ENCODE measurements at places on chromosomes 3 and 15.

DNA sequence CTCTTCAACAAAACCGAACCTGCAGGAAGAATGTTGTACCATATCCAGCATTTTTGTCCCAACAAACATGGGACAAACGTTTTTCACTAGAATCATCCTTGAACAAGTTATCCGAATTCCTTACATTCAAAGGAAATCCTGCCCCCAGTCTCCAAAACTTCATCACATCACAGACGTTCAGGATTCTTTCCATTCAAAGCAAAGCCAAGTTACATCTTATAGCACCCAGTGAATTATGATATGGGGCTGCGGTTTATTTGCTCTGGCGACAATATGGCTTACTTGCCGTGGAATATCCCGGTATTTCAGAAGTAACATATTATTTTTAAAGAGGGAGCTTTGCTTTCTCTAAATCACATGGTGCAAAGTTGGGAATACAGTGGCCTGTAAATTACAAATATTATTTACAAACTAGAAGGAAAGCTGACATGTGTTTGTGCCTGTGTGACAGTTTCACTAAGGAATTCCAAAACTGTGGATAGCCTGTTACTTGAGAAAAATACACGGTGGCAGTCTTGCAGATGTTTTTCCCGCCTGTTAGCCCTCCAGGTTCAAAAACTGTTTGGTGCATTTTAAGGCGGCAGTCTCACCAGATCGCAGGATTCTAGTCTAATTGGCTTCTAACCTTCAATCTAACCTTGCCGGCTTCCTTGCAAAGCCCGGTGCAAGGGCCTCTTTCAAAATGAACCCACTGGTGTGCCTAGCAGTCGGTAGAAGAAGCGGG lies 736 bp upstream of the MBNL1 start:
- no peak for DNase-seq

DNA sequence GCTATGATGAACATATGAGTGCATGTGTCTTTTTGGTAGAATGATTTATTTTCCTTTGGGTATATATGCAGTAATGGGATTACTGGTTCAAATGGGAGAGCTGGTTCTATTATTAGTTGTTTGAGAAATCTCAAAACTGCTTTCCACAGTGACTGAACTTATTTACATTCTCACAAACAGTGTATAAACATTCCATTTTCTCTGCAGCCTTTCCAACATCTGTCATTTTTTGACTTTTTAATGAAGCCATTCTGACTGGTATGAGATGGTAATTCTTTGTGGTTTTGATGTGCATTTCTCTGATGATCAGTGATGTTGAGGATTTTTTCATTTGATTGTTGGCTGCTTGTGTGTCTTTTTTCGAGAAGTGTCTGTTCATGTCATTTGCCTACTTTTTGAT lies 1124.2 kb downstream of the NAALADL2 start:
- no peak for DNase-seq

DNA sequence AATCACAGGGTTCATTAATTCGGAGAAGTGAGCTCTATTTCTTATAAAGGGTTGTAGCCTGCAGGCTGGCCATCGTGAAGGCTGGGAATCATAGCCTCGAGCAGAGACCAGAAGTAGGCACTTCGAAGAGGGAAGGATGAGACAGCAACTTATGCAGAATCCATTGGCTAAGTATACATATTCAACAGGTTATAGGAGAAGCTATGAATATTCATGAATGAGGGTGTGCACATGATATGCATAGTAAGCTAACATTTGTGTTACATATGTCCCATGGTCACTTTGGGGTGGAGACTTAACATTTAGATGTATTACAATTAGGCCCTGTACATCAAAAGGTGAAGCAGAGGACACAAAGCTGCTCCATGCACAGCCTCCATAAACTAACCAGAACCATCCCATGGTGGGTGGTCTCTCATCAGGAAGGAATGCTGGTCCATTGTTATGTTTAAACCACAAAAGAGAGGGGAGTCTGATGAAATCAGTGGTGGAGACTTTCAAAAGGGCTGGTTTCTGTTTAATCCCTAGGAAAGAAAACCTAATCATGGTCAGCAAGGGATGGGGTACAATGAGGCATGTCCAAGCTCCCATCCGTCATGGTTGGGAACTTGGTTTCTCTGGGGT lies 80.8 kb upstream of the FHIT start:
- DNase-seq: no peak

GRCh38 chr3:191328962-191329653 lies at the start of gene CCDC50:
TSS of gene CCDC50 (plus strand) at chr3:191329394. CDS start at chr3:191329675, 281 bp downstream.
- DNase-seq: peak; percentile 45

DNA sequence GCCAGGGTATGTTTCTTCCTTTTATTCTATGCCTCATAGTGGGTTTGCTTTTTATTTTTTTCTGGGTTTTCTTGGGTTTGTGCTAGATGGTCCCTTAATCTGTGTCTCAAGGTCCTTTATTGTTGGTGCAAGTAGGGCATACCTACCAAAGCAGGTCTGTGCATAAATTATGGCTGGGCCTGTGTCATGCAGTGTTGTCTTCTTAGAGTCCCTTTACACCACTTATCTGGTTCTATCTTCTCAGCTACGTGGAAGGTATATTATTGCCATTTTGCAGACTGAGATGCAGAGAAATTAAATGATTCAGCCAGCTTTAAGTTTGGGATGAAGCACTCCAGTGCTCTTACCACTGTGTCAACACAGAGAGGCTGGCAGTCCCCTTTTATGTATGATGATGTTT lies 293.5 kb upstream of the SOX2 start:
- DNase-seq: no peak

- DNase-seq: no peak
Measured at GRCh38 chr3:129004639-129005295, 3.7 kb downstream of the EFCC1 start.

- DNase-seq: peak; percentile 92
Measured at GRCh38 chr3:48739955-48740823, 23.2 kb upstream of the IP6K2 start.

DNA sequence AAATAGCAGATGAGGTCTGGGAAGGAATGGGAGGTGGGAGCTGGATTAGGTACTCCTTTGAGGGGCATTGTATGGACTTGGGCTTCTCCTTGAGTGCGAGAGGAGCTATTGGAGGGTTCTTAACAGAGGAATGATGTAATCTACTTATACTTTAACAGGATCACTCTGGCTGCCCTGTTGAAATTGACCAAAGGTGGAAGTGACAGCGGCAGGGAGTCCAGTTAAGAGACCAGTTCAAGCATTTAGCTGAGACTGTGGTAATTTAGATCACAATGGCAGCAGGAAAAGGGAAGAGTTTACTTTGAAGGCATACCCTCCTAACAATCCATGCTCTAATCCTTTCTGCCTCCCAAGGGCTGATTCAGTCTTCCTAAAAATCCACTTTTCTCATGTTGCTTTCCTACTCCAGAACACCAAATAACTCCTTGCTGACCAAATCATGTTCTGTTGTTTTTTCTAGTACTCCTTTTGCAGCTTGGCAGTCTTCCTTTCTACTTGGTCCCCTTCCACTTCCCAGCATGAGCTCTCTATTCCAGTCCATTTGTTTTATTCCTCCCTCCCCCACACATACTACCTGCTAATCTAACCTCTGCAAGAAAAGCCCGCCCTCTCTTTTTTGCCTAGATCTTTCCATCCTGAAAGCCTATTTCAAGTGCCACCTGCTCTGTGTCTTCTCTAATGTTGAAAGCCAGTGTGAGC lies 139.4 kb downstream of the NECTIN3 start:
- no peak for DNase-seq

GRCh38 chr3:42009456-42009855 lies 47.6 kb upstream of the ULK4 start:
- DNase-seq: no peak

DNA sequence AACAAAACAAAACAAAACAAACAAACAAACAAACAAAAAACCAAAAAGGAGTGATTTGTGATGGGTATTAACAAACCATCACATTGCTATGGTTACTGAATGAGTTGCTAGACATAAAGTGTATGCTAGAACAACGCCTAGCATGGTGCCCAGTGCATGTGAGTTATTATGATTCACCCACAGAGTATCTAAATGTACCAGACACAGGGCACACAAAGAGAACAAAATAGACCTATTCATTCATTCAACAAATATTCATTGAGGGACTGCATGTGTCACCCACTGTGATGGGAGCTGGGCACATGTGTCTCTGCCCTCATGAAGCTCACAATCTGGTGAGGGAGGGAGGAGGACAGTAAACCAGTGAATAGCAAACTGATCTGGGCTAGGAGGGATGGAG lies 11.6 kb upstream of the ACAN start:
- no peak for DNase-seq

- no peak for DNase-seq
Measured at GRCh38 chr3:175489406-175489805, 630.3 kb downstream of the NAALADL2 start.

GRCh38 chr3:4614070-4614469 lies 120.9 kb downstream of the ITPR1 start:
- DNase-seq: no peak

GRCh38 chr15:43317566-43318184 lies 12.7 kb downstream of the LCMT2 start:
- DNase-seq: no peak

GRCh38 chr3:150110097-150110496 lies 139.4 kb upstream of the PFN2 start:
- no peak for DNase-seq

DNA sequence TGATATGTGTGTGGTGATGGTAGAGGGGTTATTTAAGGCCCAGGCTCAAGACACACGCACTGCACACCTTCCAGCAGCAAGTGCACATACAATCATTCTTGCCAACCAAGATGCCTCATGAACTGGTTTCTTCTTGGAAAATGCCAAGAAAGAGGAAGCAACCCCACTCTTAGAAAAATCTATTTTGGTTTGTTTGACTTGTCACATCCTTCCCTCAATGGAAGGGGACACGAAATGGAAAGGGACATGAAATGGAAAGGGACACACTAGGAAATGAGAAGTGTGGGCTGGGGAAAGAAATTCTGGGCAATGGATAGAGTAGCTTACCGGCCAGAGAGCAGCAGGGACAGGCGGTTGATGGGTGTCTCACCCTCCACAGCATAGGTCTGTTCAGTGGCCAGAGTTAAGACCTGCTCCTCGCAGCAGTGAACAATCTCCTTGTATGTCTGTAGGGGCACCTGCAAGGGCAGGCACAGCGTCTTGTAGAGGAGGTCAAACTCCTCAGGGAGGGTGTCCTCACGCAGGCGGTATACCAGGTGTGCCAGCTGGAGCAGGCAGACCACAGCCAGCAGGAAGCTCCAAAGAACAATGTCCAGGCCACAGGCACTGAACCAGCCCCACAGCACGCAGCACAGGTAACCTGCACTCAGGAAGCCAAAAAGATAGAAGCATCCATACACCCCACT lies 640 bp downstream of the POPDC2 start:
- no peak for DNase-seq

DNA sequence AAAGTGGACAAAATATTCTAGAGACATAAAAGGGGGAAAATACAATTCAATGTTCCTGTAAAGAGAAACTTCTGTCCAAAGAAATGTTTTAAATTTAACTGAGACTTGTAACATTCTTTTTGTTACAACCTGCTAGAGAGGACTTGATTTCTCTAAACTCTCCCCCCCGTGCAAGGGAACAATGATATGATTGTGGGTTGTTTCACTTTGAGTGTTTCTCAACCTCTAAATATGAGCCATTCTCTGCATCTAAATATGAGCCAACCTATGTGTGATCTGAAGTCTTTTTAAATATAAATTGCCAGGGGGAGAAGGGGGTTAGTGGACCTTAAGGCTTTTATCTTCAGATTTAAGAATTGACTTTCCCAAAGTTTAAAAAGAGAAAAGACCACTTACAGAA lies 14.6 kb downstream of the ZNF860 start:
- DNase-seq: no peak

DNA sequence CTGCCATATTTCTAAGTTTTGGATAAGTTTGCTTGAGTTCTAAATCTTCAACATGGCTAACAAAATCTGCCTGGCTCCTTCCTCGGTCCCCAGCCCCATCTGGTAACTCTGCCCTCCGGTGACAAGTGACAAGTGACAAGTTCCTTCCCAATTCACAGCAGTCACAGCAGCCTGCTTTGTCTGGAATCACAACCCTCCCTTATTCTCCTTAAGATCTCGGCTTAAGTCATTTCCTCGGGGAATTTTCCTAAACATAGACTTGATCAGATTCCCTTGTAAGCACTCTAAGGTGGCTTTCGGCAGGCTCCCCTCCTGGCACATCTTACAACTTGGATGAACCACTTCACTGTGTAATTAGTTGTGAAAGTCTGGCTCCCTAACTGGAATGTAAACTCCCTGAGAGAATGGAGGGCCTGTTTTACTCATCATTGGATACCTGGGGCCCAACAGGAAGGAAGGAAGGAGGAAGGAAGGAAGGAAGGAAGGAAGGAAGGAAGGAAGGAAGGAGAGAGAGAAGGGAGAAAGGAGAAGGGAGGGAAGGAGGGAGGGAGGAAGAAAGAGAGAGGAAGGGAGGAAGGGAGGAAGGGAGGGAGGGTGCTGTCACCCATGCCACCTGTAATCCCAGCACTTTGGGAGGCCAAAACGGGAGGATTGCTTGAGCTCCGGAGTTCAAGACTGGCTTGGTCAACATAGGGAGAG lies 126.4 kb downstream of the SHQ1 start:
- DNase-seq: no peak

DNA sequence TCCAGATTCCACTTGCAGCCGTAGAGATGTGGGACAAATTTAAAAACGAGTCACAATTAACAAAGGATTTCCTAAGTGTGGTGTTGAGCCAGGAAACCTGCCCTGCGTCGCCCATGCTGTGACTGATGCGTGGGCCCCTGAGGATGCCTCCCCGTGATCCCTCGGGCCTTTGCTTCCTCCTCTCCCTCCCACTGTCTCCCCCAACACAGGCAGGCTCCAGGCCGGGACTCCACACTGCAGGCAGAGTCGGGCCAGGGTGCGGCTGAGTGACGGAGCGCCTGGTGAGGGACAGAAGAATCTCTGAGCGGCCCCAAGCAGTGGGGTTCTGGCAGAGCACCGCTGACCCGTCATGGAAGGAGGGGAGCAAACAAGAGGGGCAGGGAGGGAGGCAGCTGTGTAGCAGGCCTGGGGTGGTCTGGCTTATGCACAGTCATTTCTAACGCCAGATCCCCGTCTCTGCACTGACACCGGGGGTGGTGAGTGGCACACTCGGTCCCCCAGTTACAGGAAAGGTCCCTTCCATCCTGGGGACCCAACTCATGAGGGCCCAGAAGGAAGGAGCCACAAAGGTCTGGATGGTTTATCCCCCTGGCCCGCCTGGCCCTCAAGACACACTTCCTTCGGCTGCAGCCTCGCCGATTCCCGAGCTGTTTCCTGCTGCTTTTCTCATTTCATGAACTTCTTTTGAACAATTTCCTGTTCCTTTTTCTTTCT lies 91.0 kb downstream of the XXYLT1 start:
- no peak for DNase-seq

- no peak for DNase-seq
Measured at GRCh38 chr3:136209921-136210320, 13.8 kb upstream of the MSL2 start.

DNA sequence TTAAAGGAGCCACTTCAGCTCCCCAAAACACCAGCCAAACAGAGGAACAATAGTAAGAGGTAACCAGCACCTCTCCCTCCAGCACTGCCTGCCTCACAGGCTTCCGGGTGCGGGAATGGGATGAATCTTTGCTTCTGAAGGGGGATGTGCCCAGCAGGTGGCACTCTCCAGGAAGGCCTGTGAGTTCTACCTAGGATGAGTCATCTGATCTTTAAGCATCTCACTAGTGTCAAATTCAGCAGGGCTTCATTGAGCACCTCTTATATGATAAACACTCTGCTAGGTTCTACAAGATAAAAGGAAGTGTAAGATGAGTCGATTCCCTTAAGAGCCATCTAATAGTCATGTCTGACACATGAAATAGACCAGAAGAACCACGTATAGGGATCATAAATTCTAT lies 237.4 kb upstream of the UMPS start:
- DNase-seq: peak; percentile 57

- no peak for DNase-seq
Measured at GRCh38 chr3:27345493-27345892, 23.7 kb downstream of the NEK10 start.

All from HEK293T (cell line).